ENCODE measurements at places on chromosomes 1 and 21.

DNA sequence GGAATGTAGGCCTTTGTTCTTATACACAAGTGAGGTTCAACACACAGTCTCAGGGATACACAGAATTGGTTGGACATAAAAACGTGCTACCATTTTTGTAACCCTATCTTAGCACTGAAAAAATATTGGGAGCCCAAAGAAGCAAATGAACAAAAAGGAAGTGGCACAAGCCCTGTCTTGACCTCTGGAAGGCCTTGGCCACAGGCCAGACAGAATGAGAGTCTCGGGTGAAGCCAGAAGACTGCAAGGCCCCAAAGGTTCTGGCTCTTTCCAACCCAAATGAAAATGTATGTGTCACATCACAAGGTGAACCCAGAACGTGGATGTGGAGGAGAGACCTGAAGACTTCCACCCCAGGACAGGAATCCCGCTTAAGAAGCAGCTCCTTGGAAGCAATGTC, 57.3 kb downstream of the PGBD5 start:
- DNase-seq, result no peak

DNA sequence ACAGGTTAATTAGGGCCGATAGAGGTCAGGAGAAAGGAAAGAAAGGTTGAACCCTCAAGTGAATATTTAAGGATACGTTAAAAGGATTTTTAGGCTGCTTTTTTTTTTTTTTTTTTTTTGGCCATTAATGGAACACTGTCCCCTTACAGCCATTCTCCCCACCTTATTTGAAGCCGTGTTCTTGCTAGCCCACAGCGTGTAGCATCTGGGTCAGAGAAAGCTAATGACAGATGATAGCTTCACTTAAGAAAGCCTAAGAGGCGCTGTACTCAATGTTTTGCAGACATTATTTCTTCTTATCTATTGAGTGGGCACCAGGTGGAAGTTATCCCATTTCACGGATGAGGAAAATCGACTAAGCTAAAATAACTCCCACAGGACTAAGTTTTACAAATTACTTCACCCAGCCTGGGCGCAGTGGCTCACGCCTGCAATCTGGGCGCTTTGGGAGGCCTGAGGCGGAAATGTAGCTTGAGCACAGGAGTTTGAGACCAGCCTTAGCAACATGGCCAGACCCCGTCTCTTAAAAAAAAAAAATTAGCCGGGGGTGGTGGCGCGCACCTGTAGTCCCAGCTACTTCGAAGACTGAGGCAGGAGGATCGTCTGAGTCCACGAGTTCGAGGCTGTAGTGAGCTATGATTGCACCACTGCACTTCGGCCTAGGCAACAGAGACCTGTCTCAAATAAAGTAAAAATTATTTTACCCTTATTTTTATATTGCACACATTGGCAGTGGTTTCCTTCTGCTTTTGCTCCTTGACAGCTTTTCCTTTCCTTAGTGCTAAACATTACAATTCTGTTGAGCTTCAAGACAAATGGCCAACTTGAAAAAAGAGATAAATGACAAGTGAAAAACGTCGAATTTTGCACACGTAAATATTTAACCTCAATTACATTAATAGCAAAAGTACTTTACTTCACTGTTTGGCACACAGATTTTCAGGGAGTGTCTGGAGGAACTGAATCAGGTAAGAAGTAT, 1.1 kb upstream of the PHTF1 start:
- DNase-seq, result no peak

DNA sequence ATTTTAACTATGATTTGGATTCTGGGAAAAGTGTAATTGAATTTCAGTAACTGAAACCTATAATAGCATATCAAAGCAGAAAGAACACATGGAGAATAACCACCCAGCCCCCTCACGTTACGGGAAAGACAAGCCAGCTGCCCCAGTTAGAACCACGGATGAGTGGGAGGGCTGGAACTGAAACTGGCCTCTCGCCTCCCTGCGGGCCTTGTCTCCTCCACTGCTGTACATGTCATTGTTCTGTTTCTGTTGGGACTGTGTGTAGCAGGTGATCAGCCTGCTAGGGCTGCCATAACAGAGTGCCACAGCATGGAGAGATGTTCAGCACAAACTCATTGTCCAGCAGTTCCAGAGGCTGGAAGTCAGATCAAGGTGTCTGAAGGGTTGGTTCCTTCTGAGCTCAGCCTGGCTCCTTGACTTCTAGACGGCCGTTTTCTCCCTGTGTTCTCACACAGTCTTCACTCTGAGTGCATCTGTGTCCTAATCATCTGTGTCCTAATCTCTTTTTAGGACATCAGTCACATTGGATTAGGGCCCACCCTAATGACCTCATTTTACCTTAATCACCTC, 52.4 kb downstream of the MAP3K21 start:
- DNase-seq, result no peak

- DNase-seq, result no peak
Measured at GRCh38 chr1:169786974-169787373, 7.7 kb downstream of the METTL18 start.

- no peak for DNase-seq
Measured at GRCh38 chr1:78603206-78603605, 17.0 kb upstream of the IFI44L start.

Measured in hindlimb muscle (tissue), 1 donor.